ENCODE measurements at places on chromosomes 13 and 19.

GRCh38 chr19:12047868-12048267 lies 4.9 kb downstream of the ZNF878 start:
- no peak for DNase-seq

DNA sequence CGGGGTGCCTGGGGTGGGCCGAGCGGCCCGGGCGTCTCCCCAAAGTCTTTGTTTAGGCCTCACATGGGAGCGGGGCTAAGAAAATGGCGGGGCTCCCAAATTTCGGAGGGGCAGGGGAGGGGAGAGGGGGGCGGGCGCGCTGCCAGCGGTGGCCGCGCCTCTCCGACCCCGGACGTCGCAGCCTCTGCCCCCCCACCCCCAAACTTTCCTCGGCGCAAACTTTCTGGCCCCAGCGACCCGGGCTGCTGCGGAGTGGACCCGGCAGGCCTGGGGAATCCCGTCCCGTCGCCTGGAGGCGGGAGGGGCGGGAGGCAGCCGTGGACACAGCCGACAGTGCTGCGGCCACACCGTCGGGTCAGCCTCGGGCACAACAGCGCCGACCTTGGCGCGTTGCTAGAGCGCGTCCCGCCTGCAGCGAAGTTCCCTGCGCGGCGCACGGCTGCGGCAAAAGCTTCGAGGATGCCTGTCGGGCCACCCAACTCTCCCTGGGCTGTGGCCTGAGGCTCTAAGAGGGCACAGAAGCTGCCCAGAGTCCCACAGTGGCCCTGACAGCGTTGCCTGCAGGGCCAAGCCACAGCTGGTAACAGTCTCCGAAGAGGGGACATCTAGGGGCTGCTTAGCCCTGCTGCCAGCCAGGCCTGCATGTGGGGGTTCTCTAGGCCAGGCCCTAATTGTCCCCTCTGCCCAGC lies 1.3 kb downstream of the NFIX start:
- DNase-seq: peak; percentile 13

DNA sequence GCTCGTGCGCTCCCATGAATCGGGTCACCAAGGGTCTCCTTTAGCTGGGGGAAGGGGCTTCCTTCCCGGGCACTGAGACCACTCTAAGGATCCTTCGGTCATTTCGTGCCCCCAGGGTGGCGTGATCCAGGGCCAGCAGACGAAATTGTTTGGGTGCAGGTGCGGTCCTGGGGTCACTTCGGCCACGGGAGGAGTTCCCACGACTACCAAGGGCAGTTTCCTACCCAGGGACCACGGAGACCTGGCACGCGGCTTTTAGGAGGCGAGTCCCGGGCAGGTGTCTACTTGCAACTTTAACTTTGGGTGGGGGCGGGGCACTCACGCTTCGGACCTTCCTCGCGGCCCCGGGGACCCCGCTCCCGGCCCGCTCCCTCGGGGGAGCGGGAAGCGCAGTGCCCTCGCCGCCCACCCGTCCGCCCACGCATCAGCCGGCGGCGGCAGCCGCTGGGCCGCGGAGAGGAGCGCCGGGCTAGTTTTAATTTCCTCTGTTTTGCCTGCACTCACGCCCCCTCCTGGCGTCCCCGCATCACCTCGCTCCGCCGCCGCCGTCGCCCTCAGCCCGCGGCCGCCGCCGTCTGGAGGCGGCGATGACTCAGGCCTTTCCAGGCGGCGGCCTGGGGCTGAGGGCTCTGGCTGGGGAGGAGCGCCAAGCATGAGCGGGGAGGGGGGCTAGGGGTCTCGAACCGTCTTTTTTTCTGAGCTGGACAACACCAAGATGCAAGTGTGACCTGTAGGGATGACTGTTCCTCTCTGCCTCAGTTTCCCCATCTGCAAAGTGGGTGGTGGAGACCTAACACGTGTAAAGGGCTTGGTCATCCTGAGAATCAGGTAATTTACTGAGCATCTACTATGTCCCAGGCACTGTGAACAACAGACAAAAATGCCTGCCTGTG lies 21.8 kb downstream of the OLFM2 start:
- peak; percentile 8 for DNase-seq

GRCh38 chr19:2813235-2814160 lies 6.2 kb upstream of the ZNF554 start:
- DNase-seq: no peak

- no peak for DNase-seq
Observed at GRCh38 chr13:90534617-90535370, 812.7 kb upstream of the MIR17HG start.

- no peak for DNase-seq
Observed at GRCh38 chr19:17943274-17944221, 10.7 kb downstream of the CCDC124 start.

GRCh38 chr13:46866150-46866549 lies 30.7 kb downstream of the HTR2A start:
- DNase-seq: peak; percentile 37

DNA sequence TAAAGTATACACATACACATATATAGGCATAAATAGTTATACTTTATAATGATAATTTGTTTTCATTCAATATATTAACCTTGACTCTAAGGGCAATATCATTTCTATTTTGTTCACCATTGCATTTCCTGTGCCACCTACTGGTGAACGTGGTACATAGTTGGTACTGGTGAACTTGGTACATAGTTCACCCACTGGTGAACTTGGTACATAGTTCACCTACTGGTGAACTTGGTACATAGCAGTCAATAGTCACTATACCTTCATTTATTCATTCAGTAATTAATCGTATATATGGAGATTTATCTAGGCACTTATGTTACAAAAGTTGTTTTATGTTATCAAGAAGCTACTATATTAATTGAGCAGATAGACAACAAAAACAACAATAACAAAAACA lies 172.6 kb upstream of the ATXN8OS start:
- DNase-seq: no peak

DNA sequence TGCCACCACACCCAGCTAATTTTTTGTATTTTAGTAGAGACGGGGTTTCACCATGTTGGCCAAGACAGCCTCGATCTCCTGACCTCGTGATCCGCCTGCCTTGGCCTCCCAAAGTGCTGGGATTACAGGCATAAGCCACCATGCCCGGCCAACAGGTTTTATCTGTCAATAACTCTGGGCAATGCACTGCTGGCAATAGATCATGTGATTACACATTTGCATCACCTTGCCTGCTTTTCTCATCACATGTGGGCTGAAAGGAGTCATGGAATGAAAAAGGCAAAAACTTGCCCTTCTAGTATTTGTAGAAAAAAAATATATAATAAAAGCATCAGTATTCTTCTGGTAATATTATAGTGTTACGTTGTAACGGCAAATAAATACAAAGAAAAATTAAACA lies 164.5 kb downstream of the NHLRC3 start:
- no peak for DNase-seq

GRCh38 chr19:10418235-10418484 lies 2.2 kb upstream of the PDE4A start:
- no peak for DNase-seq

- no peak for DNase-seq
Observed at GRCh38 chr13:35727881-35728280, 251.4 kb upstream of the MAB21L1 start.

GRCh38 chr19:34457446-34457845 lies 24.1 kb upstream of the WTIP start:
- no peak for DNase-seq

- no peak for DNase-seq
Observed at GRCh38 chr13:33441015-33441414, 155.5 kb upstream of the STARD13 start.

GRCh38 chr13:73058736-73059459 lies at the start of gene KLF5:
Gene KLF5, plus strand, starts transcription at chr13:73059005. Its CDS starts 323 bp downstream, at chr13:73059328.
- peak; percentile 97 for DNase-seq

DNA sequence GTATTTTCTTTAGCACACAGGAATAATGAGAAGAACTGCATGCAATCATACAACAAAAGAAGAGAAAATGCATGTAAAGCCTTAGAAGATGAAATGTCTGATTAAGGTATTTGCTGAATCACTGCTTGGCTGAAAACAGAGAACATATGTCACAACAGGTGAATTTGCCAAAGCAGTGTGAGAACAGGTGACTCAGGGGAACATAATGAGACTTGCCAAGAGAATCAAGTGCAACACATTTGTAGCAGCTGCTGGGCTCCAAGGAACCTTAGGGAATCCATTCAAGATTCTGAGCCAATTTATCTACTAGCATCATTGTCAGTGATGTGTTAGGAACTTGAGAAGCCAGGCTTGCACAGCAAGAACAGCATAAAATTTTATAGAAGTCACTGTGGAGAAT lies 273.1 kb downstream of the PCDH20 start:
- no peak for DNase-seq

GRCh38 chr13:41085961-41086585 lies 24.8 kb downstream of the WBP4 start:
- DNase-seq: no peak

DNA sequence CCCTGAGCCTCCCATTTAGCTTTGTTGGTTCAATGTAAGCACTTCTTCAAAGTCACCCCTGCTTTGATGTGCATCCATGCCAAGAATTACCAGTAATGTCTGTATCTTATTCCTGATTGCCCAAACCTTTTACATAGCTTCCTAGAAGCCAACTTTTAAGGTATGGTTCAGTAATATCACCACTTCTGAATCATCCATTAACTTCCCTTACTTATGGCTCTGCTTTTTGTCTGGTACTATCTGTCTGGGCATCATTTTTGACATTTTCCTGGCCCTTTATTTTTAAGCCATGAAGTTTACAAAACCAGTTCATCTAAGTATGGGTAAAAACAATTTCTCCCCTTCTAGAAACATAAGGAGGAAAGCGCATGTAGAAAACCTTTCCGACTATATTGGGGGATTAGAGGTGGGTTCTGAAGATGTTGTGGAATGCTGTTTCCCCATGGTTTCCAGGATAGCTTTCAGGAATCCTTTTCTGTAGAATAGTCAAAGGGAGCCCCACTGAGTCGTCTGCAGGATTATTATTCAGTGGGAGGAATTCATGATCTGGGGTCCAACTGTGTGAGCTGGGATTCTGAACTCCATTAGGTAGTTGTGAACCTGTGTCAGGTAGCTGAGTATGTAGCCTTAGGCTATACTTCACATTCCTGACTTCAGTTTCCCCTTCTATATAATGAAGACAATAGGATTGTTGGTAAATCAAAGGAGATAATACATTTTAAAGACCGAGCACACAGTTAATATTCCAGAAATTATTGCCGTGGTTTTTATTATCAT lies 163.8 kb downstream of the SUCLA2 start:
- DNase-seq: no peak

GRCh38 chr13:57716295-57716694 lies 84.8 kb downstream of the PCDH17 start:
- no peak for DNase-seq

GRCh38 chr13:78247362-78247761 lies 328.7 kb upstream of the EDNRB start:
- DNase-seq: no peak

DNA sequence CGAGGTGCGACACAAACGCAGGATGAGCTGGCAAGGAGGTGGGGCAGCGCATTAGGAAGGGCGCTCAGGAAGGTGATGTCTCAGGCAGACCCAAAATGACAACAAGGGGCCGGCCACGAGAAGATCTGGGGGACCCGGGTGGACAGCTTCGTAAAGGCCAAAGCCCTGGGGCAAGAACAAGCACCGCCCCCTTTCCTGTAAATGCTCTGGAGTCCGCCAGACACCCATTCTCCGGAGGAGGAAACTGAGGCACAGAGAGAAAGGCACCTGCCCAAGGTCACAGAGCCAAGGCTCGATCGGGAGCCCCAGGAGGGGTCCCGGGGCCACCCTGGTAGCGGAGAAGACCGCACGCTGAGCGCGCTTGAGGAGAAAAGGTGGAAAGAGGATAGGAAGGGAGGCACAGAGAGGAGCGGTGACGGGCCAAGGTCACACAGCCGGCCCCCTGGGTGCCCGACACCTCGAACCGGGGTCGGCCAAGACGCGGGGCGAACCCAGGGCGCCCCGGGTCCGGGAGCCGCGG lies 571 bp downstream of the SAFB2 start:
- DNase-seq: no peak

GRCh38 chr19:35194012-35194984 lies 34.2 kb downstream of the FAM187B start:
- DNase-seq: no peak

DNA sequence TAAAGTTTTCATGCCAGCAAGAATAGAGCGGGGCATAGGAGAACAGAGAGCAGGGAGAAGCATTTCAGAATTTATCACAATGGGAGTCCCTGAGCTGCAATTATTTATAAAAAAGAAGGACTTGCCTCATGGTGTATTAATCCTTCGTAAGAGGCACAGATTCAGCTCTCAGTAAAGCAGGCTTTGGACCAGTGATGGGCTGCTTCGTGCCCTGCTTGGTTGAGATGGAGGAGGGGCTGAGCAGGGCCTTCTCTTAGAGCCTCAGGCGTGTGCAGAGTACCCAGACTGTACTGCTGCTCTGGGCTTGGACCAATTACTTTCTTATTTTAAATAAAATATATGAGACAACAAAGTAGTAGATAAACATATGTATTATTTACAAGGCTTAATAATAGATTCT lies 265.7 kb upstream of the SLC10A2 start:
- DNase-seq: no peak

- DNase-seq: no peak
Observed at GRCh38 chr13:112183532-112184090, 116.7 kb downstream of the SOX1 start.

GRCh38 chr19:13100841-13101589 lies 1.6 kb downstream of the LYL1 start:
- DNase-seq: no peak
